ENCODE measurements at places on chromosomes 13 and 19. TPM values are rescaled to one million over a fixed set of nuclear protein-coding genes. Genes with fewer than 3 reads are reported as not detected.

The PNMA8A gene
- 1.7 TPM for total RNA-seq

DNA sequence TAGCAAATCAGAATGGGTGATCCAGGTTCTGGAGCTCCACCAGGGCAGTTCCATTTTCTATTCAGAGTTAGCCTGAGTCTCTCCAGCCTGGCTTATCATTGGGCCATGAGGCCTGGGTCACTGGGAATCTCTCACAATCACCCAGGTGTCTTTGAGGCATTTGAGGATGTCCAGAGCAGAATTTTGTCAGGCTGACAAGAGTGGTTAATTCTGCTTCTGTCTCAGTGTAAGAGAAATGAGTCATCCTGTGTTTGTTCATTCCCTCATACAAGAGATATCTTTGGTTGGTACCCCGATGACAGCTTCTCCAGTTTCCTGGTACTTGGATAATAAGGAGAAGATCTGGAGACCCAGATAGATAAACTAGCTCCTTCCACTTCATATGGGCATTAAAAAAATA lies 10.4 kb downstream of the ZNF93 start:
- DNase-seq: no peak

GRCh38 chr19:4360081-4360569 lies 16.8 kb downstream of the MPND start:
- DNase-seq: no peak

- DNase-seq: no peak
Measured at GRCh38 chr13:111879719-111880118, 187.2 kb upstream of the SOX1 start.

DNA sequence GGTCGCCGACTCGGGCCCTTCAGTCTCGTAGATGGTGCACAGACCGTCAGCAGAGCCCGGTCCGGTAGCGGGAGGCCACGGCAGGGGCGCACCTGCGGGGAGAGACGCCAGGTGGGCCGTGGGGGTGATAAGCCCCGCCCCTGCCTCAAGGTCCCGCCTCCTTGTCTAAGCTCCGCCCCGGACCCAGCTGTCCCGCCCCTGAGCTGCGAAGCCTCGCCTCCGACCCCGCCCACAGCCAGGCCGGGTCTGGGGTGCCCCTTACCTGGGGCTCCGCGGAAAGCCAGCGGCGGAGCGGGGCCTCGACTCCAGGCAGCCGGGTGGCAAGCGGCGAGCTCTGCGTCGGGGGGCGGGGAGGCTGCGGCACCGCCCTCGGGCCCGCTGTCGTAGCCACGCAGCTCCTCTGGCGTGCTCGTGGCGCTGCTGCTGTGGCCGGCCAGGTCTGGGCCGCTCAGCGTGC lies 4.7 kb downstream of the PRR36 start:
- no peak for DNase-seq

DNA sequence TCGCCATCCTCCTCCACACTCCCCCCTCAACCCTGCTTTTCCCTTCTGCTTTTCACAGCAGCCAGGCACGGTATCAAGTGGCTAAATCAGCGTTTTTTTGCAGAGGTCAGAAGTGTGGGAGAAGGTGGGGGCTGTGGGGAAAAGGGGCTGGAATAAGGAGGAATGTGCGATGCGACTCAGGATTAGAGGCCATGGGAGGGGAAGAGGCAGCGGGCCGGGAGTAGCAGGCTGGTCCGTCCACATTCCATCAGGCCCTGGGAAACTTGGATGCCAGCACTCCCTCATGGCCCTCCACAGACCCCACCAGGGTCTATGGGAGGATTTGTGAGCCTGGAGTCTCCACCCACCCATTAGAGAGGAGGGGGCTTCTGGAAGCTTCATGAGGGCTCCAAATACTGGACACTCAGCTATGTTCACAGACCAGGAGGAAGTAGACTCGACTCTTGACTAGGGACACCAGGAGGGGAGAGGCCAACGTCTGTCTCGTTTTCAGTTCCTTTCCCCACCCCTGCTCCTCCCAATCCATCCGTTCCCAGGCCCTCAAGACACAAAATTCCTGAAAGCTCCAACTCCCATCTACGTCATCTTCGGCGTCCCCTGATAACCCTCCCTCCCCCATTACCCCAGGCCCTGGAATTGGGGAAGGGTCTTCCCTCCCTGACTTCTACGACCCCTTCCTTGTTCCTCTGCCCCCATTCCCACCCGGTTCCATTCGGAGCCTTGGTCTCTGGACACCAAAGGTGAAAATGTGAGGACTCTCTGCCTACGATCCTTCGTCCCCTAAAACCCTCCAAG lies 3.3 kb upstream of the KCNC3 start:
- no peak for DNase-seq

DNA sequence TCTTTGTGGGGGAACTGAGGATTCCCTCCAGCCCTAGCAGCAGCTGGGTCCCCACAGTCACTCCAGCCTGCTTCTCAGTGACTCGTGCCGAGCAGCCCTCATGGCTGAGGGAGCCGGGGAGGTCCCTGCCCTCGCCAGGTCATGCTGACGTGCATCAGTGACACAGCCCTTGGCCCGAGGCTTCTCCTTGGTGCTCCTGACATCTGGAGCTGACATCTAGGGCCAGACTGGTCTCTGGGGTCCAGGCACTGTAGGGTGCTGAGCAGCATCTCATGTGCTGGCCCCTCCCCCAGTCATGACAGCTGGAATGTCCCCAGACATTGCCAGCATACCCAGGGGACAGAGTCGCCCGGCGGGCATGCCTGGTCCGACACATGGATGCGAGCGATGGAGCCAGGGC lies 14.4 kb downstream of the COMP start:
- DNase-seq: no peak

DNA sequence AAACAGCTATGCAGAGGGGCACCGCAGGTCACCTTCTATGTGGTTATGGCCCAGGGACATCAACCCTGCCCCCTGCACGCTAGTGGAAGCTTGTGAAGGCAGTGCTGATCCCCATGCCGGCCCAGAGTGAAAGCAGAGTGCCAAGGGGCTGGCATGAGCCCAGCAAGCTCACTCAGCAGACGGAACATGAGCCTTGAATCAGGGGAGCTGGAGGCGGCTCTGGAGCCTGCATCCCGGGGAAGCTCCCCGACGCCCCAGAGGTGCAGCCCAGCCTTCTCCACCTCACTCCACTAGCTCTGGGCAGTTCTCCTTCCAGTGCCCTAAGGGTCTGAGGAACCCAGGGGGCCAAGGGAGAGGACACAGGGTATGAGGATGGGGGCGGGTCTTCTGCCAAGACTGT lies 19.0 kb upstream of the ISYNA1 start:
- DNase-seq: no peak

- DNase-seq: no peak
Measured at GRCh38 chr19:48353677-48354076, 10.1 kb downstream of the TMEM143 start.

GRCh38 chr13:48727241-48728011 lies 73.7 kb downstream of the CYSLTR2 start:
- DNase-seq: no peak

DNA sequence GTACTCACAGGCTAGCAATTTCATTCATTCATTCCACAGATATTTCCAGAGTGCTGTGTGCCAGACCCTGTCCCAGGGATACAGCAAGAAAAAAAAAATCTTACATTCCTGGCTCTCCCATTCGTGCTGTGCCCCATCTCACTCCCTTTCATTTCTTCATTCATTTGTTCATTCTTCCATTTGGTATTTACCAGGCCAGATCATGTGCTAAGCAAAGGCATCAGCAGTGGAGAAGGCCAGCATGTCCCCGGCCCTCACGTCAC lies 2.3 kb downstream of the MAP3K10 start:
- DNase-seq: no peak

DNA sequence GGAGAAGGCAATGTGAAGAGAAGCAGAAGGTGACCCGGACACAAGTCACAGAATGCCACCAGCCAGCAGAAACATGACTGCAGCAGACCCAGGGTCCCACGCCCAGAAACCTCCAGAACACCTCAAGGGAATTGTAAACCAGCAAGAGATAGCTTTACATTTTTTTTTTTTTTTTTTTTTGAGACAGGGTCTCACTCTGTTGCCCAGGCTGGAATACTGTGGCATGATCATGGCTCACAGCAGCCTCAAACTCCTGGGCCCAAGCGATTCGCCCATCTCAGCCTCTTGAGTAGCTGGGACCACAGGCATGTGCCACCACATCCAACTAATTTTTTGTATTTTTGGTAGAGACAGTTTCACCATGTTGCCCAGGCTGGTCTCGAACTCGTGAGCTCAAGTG lies 10.5 kb upstream of the CEACAM20 start:
- no peak for DNase-seq

DNA sequence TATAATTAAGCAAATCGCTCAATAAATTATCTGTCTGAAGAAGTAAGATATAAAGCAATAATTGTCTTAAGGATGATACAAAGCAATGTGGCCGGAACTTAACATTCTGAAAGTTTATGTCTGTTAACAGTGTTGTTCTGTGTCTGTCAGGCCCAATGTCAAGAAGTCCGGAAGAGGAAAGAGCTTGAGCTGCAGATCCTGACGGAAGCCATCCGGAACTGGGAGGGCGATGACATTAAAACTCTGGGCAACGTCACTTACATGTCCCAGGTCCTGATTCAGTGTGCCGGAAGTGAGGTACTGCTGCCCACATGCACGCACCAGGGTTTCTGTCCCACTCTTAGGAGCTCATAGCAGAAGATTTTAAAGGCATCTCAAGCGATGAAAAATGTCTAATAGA lies 45.1 kb upstream of the TEX29 start:
- no peak for DNase-seq

The ZNF100 gene
- 3.4 TPM for total RNA-seq

DNA sequence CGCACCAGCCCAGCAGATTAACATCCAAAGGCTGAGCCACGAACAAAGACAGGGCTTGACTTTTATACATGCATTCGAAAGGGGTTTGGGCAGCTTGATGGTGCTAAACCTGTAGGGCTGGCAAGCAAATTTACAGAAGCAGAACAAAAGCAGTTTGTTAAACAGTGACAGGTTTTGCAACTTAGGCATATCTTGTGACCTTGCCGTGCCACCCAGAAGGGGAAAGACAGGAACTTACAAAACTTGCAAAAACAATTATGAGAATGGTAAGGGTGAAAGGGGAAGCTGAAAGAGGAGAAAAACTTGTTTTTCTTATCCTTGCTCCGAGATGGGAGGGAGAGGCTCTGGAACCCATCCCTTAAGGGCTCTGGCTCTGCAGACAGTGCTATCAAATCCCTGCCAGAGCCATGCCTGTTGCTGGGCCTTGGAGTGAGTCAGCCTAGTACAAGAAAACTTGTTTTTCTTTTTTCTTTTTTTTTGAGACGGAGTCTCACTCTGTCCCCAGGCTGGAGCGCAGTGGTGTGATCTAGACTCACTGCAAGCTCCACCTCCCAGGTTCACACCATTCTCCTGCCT lies 1325.2 kb upstream of the PRR20A start:
- no peak for DNase-seq

DNA sequence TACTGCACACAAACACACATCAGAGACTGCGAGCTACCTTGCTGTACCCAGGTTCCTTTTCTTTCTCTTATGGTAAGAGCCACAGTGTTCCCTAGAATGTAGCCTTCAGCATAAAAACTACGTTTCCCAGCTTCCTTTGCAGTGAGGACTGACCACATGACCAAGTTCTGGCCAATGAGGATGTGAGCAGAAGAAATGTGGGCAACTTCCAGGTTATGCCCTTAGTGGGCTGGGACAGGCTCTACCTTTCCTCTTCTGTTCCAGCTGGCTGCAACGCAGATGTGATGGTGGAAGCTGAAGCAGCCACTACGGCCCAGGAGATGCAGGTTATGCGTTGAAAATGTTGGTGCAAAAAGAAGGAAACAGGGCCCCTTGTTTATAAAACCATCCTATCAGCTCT lies 27.5 kb downstream of the VRK3 start:
- no peak for DNase-seq

GRCh38 chr13:107192289-107192688 lies 624.4 kb upstream of the ARGLU1 start:
- no peak for DNase-seq

Measured in suprapubic skin (tissue), 4 donors.